NT2/D1 (cell line): ENCODE measurements at places on chromosomes 3 and 15.

DNA sequence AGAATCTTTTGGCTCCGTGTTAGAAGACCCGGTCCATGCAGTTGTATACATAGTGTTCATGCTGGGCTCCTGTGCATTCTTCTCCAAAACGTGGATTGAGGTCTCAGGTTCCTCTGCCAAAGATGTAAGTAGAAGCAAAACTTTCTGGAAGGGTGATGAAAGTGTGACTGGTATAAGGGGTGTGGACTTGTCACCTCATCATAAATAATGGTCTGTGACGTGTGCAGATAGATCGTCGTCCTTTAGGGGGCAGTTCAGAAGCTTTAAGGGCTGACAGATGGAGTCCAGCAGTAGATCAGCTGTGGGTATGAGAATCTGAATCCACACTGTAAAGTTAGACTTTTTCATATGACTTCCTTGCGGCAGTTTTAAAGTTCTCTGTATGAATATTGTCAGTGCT is 15.3 kb downstream of the SEC61A1 start:
- DNase-seq, result no peak

GRCh38 chr15:88098361-88098760 is 158.2 kb downstream of the NTRK3 start:
- no peak for DNase-seq

- no peak for DNase-seq
Observed at GRCh38 chr3:172687501-172687900, 23.4 kb downstream of the NCEH1 start.

- no peak for DNase-seq
Observed at GRCh38 chr3:30421266-30421665, 185.1 kb upstream of the TGFBR2 start.

- DNase-seq, result no peak
Observed at GRCh38 chr3:36476286-36476942, 96.1 kb downstream of the STAC start.

DNA sequence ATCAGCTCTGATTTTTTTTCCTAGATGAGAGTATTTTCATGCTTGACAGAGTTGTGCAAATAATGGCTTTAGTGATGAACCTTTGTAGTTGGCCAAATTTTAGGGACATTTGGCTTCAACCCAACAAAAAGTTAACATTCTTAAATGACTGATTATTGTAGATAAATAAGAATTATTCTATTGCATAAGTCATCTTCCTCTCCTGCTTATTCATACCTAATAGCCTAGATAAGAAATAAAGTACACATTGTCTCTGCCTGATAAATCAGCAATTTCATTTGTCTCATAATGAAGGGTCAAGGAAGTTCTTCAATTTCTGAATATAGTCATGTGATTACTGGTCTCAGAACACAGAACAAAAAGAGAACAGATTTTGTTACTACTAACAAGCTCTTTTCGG is 428.9 kb upstream of the IL12A start:
- DNase-seq, result no peak

DNA sequence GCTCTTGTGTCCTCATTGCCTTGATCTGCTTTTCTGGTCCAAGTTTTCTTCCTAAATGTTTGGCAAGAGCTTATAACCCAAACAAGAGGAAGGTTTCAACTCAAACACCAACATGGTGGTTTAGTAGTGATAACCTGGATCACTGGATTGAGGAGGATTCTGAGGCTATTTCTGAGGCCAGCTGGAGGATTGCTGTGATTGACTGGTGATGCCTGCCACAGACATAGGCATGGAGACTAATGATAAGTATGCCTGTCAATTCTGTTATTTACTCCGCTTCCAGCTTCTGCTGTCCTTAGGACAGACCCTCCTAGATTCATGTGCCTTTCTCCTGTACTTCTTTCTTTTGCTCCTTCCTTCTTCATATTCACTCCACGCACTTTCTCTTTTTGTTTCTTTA is 150.5 kb downstream of the SHQ1 start:
- DNase-seq, result no peak

DNA sequence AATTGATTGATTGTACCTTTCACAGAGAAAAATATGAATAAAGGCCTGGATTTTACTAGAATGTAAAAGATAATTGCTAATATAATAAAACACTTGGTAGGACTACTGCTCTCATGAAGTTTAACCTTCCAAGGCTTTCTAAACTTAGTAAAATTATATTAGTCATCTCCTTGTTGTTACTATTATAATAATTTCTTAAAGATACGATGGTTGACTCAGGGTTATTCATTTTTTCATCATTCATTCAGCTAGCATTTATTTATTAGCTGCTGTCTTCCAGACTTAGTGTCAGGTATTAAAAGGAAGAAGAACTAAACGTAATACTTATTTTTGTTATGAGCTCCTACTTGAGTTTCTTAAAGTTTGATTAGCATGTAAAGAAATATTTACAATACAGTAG is 771.6 kb upstream of the NR2F2 start:
- DNase-seq, result no peak

DNA sequence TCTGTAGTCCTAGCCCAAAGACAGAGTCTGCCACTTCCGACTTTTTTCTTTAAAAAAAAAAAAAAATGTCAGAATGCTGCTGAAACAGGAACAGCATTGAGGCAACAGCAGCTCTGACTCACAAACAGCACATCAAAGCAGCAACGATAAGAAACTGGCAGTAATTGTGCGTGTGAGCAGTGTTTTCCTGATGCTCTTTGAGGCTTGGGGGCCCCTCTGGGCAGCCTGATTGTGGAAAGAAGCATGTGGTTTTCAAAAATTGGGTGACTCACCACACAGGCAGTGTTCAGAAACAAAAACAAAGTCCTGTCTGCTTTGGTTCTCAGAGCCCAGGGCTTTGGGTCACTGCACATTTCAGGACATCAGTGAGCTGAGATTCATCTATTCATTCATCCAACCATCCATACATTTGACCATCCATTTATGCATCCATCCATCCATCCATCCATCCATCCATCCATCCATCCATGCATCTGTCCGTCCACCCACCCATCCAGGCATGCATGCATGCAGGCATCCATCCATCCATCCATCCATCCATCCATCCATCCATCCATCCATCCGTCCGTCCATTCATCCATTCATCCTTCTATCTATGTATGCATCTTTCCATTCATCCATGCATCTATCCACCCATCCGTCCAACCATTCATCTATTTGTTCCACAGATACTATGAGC is 308.4 kb downstream of the RPLP1 start:
- DNase-seq, result no peak

GRCh38 chr3:46477756-46478155 is 13.1 kb upstream of the LTF start:
- DNase-seq, result no peak

GRCh38 chr3:187623285-187623814 is 46.8 kb downstream of the SST start:
- DNase-seq, result no peak
